ENCODE measurements at places on chromosomes 2 and 18.

DNA sequence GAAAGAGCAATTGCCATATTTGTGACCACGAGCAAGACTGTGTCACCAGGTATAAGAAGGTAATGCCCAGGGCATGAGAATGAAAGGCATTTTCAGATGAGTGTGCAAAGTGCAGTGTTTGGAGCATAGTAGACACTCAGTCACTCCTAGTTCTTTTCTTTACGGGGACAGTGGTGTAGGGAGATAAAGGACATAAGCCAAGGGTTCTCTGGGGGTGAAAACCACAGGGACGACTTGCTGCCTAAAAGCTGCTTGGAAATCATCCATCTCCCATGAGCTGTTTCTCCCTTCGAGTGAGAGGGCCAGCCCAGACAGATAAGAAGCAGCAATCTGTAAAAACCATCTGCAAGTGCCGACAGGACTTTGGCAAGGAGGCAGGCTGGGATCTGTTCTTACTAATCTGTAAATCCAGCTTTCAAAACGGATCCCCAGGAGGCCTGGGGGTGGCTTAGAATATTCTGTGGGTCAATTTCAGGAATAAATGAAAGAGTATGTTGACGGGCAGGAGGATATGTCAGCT, 221.6 kb downstream of the LPIN1 start:
- DNase-seq: no peak

- no peak for DNase-seq
Observed at GRCh38 chr18:10901329-10901728, 248.0 kb downstream of the PIEZO2 start.

- no peak for DNase-seq
Observed at GRCh38 chr2:147033044-147033443, 811.8 kb upstream of the ACVR2A start.

GRCh38 chr2:37321029-37321682, 3.5 kb downstream of the PRKD3 start:
- DNase-seq: no peak

DNA sequence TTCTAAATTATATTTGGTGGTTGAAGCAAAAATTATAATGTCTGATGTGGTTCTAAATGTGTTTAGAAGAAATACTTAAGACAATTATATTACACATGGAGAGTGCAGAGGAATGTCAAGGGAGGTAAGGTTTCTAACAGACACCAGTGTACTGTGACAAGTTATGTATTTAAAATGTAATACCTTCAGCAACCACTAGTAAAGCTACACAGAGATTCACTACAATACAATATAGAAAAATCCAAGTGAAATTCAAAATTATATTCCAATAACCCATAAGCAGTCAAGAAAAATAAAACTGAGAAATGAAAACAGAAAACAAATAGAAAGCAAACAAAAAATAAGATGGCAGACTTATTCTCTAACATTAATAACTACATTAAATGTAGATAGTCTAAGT, 249.5 kb upstream of the KLHL14 start:
- DNase-seq: no peak

DNA sequence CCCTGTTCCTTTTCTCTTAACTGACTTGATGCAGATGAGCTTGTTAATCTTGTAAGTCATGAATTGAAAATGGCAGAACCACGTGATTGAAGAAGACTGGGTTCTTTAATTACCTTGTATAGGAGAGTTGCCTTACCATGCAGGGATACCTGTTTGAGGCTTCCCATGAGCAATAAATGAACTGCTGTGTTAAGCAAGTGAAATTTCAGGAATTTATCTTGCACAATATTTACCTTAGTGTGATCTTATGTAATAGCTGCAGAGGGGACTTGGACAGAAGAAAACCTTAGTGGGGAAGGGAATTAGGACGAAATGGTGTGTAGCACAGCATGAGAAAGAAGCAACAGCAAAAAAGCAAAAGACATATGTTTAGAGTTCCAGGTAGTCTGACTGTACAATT, 384.0 kb upstream of the TMEFF2 start:
- DNase-seq: no peak

DNA sequence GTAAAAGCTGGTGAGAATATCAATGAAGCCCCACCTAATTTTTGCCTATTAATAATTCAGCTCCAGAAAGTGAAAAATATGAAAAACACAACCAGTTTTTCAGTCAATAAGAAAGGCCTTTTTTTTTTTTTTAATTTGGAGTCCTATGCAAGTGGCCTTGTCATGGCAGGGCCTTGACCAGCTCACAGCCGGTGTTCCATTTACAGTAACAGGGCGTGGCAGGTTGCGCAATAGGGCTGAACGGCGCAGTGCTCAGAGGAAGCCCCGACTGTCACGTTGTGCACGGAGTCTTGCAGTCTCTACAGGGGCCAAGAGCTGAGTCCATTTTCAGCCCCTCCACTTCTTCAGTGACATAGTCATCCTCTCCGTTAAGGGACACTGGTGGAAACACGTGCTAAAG, 184.1 kb upstream of the FN1 start:
- DNase-seq: no peak

GRCh38 chr2:143000599-143000998, 123.1 kb downstream of the KYNU start:
- no peak for DNase-seq

- no peak for DNase-seq
Observed at GRCh38 chr2:109439390-109439786, 174.4 kb downstream of the SEPTIN10 start.

DNA sequence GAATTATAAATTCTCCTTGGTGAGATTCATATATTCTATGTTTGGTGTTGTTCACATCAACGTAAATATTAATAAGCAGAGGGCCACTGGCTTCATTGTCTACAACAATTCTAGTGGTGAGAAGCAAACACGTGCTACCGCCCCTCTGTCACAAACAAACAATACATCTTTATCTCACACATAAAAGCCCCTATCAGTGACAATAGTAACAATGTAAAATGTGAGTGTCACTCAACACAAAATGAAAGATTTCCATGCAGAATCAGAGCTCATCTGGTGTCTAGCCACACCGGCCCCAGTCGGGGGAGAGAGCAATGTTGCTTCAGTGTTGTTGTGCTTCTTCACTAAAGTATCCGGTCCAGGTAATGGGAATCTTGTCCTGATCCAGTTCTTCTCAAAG, 932.6 kb downstream of the SOCS6 start:
- DNase-seq: no peak

GRCh38 chr18:63433334-63433866, 11.1 kb upstream of the VPS4B start:
- DNase-seq: no peak

DNA sequence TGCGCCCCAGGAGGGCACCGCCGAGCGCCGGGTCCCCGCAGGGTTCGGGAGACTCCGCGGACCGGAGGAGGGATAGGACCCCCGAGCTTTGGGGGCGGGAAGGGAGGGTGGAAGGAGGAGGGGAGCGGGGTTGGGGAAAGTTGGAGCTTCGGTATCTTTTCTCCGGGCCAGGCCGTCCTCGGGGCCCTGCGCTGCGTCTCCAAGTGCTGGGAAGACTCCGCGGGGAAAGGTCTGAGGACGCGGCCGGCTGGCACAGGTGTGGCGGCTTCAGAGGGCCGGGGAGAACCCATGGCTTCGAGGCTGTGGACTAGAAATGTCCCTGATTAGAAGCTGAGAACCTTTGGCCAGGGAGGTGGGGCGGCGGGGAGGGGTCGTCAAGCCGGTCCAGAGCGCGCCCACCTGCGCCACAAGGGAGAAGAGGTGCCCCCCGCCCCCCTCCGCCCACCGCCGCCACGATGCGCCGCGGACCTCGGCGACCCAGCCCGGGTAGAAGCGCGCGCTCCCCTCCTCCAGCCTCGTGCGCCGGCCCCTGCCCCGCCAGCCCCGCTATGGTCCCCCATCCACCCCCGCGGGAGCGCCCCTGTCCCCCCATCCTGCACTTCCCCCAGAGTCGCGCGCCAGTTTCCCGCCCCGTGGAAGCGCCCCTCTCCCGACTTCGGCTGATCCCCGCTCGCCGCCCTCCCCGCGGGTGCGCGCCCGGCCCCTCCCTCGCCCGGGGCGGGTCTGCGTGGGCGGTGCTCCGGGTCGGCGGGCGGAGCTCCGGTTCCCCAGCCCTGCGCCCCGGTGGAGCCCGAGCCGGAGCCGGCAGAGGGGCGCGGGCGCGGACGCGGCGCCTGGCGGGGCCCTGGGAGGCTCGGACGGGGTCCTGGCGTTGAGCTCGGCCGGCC, at the start of gene SNTG2:
Gene SNTG2 (plus strand): TSS at position 770 of the 887 bp plus-strand sequence. CDS start 148 bp downstream, outside the sequence.
- DNase-seq: peak; percentile 61

DNA sequence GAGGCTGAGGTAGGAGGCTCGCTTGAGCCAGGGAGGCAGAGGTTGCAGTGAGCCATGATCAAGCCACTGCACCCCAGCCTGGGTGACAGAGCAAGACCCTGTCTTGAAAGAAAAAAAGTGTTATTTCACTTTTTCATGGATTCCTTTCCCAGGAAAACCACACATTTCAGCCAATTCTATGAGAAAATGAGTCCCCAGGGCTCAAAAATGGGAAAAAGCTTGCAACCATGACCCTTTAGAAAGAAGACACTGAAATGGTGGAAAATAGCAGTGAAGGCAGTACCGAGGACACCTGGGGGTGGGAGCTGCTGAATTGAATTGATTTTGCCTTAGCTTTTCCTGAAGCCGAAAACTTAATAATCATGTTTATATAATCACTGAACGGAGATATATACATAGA, 284.2 kb upstream of the HDAC4 start:
- no peak for DNase-seq

DNA sequence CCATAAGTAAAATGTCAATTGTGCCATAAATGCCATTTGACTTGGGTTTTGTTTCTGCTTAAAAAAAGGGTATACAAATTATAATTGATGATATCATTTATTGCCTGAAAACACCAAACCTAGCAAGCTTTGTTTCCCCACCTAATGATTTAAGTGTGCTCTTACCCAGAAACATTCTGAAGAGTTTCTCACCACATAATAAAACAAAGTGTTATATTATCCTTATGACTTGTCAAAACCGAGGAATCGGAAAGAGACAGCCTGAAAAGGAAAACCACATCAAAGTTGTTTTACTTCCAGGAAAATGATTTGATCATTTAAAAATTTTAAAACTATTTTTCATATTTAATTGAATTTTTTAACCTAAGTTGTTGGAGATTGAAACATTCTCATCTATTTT, 170.5 kb upstream of the SLC39A10 start:
- DNase-seq: no peak

- DNase-seq: no peak
Observed at GRCh38 chr2:167186465-167186864, 298.2 kb downstream of the XIRP2 start.

- DNase-seq: no peak
Observed at GRCh38 chr2:99678625-99679024, 188.8 kb upstream of the REV1 start.

DNA sequence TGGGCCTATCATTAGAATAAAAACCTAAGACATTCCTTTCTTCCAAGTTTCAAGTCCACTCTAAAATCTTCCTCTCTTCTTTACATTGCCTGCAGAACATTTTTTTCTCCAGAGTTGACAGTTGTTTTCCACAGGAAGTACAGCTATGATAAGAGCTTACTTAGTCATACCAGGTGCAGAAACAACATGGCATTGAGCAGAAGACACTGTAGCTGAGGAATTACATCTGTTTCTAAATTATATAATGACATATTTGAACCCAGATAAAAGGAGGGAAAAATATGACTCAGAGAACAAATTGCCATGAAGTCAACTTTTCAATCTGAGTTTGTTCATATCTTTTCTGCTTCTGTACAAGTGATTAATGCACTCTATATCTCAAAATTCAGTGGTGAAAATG, 30.2 kb downstream of the CMPK2 start:
- DNase-seq: no peak

DNA sequence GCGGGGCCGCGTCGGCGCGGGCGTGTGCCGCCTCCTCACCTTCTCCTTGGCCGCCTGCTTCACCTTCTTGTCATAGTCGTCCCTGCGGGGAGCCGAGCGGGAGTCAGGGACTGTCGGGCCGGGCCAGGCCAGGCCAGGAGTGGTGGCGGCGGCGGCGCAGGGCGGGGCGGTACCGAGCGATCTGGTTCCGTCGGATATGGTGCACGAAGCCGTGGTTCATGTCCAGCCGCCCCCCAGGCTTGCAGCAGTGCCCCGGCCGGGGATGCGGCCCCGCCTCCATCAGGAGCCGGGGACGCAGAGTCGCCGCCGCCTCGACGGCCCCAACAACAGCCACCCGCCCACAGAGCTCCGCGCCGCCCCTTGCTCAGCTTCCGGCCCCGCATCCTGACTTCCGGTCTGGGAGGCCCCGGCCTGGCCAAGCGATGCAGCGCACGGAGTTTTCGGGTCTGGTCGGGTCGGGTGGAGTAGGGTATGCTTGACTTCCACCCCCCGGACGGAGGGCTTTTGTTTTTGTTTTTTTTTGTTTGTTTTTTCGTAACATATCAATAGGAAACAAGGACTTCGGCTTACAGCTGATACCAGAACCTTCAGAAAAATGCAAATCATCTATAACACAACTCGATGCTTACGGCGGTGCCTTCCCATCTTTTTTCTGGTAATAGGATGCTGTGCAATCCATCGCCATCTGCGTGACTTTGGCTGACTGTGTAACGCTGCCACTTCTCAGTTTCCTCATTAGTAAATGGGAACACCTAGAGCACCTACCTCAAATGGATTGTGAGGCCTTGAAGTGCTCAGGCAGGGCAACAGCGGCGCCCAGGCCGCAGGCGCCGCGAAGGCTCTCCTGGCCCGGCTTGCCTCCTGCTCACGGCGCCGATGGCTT, at the start of gene C2orf68:
Gene C2orf68 (minus strand): TSS at position 362 of the 883 bp plus-strand sequence. CDS start 82 bp downstream, at position 280.
- peak; percentile 88 for DNase-seq

DNA sequence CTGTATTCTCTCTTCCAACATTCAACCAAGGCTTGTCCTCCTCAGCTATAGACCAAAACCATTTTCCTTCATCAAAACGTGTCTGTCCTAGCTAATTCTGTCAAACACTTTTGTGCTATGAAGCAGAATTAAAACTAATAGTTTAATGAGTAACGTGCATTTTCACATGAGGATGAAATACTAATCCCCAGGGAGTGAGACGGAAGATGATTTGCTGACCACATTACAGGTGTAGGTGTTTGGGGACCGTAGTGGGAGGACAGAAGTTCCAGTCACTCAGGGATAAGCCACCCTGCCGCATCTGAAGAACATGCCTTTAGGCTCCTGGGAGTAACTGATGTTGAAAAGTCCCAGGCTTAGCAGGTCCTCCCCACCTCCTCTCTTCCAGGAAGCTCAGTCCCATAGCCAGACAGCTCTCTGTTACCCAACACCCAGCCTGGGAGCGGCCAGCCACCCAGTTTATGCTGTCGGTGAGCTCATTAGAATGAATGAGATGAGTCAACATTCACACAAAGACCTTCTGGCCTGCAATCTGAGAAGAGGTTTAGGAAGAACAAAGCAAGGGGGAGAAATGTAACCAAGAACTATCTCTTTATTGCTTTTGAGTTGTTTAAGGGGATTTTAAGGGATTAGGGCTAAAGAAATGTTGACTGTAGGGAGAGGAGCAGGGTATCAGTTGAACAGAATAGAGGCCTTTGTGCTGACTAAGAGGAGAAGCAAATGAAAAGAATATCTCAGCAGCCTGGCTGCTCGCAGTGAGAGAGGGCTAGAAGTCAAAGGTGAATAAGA, 122.5 kb downstream of the FOXI3 start:
- no peak for DNase-seq

DNA sequence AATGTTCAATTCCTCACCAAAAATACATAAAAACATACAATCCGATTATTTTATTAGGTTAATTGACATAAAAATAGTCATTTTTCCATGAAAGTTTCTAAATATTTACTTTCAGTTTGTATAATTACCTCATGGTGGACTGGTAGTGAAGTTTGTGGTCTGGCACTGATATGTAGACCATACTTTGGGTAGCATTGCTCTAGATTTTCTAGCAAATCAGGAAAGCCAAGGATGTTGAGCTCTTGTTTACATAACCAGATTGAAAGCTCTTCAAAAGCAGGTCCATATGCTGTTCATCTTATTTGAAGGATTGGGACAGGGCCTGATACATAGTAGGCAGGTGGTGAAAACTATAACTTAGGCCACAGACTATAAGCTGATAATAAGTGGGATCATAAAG, 61.8 kb downstream of the COMMD1 start:
- DNase-seq: no peak

Measured in activated T-cell treated with anti-CD3 and anti-CD28 coated beads for 48 hours (primary cell).